ENCODE measurements at places on chromosomes 1 and 21. TPM values are rescaled to one million over a fixed set of nuclear protein-coding genes. Genes with fewer than 3 reads are reported as not detected.

Gene LHX8
- 0.13 TPM for polyA plus RNA-seq

- no peak for DNase-seq
These were observed 43.0 kb downstream of the LHX4 start for GRCh38 chr1:180273066-180273465.

GRCh38 chr1:30379684-30380624 is 343.4 kb downstream of the MATN1 start:
- DNase-seq, result peak; percentile 78

DNA sequence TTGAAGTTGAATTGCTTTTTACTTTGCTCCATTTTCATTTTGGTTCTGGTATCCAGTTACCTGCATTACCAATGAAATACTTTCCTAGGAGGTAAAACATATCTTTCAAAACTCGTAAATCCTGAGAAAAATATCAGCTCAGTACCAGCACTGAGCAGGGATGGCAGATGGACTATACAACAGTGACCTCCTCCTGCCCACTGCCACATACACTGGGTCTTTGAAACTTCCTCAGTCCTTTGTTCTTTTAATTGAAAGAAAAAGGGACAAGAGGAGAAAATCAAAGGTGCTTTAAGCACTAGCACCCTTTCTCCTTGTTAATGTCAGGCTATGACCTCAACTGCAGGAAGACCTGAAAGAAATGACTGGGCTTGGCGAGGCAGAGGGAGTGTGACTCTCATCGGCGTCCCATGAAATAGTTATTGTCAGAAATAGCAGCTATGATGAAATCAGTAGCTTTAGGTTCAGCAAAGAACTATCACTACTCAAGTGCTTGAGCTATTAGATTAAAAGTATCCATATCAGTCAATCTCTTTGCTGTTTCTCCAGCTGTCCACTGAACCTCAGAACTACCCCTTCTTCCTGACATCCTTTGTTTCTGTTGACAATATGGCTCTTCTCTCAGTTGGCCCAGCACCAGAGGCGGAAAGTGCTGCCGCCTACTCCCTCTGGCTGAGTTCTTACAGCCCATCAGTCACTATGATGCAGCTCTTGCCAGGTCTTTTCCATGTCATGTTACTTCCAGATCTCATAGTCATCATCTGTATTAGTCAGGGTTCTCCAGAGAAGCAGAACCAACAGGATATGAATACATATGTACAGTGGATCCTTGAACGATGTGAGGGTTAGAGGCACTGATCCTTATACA is 207.0 kb upstream of the MAP1LC3C start:
- no peak for DNase-seq

Gene GBP4
- 4.4 TPM for polyA plus RNA-seq

Gene CELA3B
- polyA plus RNA-seq, result not detected

DNA sequence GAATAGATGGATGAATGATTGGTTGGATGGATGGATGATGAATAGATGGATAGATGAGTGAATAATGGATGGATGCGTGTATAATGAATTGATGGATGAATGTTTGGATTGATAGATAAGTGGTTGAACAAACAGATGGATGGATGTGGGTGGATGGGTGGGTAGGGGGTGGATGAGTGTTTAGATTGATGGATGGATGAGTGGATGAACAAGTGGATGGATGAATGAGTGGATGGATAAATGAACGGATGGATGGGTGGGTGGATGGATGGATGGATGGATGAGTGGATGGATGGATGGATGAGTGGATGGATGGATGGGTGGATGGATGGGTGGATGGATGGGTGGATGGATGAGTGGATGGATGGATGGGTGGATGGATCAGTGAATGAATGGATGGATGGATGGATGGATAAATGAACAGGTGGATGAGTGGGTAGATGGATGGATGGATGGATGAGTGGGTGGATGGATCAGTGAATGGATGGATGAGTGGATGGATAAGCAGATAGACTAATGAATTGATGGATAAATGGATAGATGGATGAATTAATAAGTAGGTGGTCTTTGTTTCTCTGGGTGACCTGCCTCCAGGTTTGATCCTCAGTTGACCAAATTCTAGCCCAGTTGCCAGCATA is 64.3 kb downstream of the SPSB1 start:
- DNase-seq, result no peak

GRCh38 chr1:54385727-54386022 is 20.5 kb downstream of the SSBP3 start:
- DNase-seq, result no peak

Gene GPR52
- polyA plus RNA-seq, result not detected

Gene HCN3
- polyA plus RNA-seq, result 3.7 TPM

DNA sequence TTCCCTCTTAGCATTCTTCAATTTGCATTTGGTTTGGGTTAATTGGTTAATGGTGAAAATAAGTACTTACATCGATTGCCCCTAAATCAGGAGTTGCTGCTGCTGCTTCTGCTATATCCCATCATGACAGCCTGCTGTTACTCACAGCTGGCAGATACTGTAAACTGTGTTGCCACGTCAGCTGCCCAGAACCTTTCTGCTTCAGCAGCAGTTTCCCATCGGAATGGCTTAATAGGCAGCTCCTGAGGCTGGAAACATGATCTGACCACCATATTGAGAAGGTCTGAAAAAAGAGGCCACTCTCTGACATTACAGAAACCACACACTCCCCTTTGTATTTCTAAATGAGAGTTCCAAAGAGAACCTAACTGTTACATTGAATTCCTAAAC is 14.3 kb upstream of the SEC16B start:
- peak; percentile 91 for DNase-seq

Gene HTR6
- polyA plus RNA-seq, result not detected

GRCh38 chr1:18955441-18956192 is 859 bp downstream of the IFFO2 start:
- DNase-seq, result no peak

DNA sequence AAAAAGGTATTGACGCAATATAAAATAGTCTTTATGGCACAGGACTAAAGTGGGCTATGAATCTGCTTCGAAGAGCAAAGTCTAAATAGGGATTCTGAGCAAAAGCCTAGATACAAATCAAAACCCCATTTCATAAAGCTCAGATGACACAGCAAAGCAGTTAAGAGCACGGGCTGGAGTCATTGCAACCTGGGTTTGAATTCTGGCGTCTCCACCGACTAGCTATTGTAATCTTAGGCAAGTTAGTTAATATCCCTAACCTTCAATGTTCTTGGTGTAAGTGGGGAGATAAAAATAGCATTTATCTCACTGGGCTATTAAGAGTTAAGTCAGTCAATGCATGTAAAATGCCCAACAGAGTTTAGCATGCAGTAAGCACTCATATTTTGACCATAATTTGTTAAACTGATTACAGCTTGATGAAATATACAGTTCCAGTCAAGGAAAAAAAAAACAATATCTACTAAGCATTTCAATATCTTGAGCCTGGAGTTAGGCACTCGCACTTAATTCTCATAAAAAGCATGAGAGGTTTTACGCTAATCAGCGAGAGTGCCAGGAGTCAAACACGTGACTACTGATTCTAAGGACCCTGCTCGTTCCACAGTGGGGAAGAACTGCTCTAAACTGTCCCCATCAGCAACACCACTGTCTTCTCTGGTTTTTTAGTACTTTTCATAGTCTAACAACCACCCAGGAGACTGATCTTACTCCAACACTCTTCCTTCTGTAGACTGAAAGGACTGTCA is 75.5 kb downstream of the JAK1 start:
- no peak for DNase-seq

- no peak for DNase-seq
These were observed 149.8 kb downstream of the PTPRC start for GRCh38 chr1:198788561-198789064.

GRCh38 chr1:35220976-35221375 is 28.0 kb upstream of the SFPQ start:
- DNase-seq, result no peak

DNA sequence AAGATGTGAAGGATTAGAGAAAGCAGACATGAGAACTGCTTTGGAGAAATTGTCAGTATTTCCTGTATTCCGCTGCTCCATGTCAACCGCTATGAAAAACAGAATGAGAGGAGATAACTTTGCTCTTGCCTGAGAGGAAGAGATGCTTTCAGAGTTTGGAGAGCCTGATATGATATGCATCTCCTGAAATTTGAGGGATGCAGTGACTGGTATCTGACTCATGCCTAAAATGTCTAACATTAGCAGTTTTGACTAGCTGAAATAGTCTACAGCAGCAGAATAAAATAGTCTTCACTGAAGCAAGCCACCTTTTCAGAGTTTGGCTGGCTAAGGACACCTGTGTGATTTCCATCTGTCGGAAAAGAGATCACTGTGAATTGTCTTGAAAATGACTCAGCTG is 165.8 kb upstream of the LRRC7 start:
- no peak for DNase-seq

GRCh38 chr1:93330196-93330595 is 15.5 kb upstream of the DR1 start:
- DNase-seq, result no peak

DNA sequence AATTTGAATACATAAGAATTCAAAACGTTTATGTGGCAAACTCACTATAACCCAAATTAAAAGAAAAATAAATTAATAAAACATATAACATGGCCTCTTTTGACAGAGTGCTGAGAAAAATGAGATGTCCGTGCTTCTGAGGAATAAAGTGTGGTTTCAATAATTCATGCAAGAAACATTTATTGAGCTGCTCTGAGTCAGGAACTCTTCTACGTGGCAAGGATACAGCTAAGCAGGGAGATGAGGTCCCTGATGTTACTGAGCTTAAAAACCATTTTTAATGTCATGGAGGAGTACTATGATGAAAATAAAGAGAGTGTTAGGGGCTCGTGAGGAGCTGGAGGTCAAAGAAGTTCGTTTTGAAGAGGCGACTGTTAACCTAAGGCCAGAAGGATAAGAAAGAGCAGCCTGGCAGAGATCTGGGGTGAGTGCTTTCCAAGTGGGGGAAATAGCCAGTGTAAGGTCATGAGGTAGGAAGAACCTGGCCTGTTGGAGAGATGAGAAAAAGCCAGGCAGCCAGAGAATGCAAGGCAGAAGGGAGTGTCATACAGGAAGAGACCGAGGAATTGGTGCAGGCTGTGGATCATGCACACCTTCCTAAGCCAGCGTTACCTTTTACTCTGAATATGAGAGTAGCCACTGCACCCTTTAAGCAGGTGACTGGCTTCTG is 182.2 kb upstream of the DUSP10 start:
- no peak for DNase-seq

DNA sequence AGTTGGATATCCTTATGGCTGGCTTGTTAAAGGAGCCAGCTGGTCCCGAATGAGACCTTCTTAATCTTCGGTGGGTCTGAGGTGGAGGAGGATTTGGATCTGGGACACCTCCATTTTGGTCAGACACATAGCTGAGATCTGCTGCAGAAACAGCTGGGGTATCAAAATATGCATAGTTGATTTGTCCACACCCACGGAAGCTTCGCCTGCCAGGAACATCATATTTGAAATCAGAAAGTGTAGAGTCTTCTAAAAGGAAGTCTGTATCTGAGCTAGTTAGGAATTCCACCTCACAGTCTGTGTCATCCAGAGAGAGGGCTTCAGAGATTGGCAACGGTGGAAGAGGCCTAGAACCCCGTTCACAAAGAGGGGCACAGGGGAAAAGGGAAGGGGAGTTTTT is 12.3 kb downstream of the ERRFI1 start:
- DNase-seq, result no peak

Gene RNU1-2
- polyA plus RNA-seq, result not detected

Gene VHLL
- not detected for polyA plus RNA-seq

- no peak for DNase-seq
These were observed 134.4 kb upstream of the SMYD2 start for GRCh38 chr1:214146523-214146922.

DNA sequence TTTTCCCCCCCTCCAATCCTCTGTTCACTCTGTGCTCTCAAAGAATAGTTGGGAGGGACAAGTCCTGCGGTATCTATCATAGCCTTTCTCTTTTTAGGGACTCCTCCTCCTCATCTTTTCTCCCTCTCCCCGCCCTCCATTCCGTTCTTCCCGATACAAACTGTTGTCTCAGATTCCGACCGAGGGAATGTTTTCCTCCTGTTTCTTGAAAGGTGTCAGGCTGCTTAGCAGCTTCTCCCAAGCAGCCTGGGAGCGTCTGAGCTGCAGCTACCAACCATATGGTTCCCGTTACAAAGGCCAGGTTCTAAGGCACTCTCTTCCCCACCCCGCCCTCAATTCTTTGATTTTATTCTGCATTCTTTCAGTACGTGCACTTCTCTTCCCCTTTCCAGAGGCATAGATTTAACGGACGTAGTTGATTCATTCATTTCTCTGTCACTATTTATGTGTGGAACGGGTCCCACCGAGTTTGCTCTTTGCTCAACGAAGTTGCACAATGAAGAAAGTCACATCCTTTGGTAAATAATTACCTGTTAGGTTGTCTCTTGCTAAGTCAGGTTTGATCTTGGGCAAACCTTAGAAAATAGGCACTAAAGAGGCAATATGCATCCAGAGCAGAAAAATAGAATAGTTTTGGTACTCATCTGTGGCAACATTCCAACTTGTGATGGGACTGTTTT is 2.8 kb downstream of the ADGRL2 start:
- DNase-seq, result peak; percentile 68

Gene SPATC1L
- not detected for polyA plus RNA-seq

Gene IL10
- polyA plus RNA-seq, result 0.49 TPM

Gene PLEKHN1
- not detected for polyA plus RNA-seq

- DNase-seq, result no peak
These were observed 36.2 kb upstream of the LYST start for GRCh38 chr1:235902677-235903542.

Gene KPNA6
- 23.1 TPM for polyA plus RNA-seq

DNA sequence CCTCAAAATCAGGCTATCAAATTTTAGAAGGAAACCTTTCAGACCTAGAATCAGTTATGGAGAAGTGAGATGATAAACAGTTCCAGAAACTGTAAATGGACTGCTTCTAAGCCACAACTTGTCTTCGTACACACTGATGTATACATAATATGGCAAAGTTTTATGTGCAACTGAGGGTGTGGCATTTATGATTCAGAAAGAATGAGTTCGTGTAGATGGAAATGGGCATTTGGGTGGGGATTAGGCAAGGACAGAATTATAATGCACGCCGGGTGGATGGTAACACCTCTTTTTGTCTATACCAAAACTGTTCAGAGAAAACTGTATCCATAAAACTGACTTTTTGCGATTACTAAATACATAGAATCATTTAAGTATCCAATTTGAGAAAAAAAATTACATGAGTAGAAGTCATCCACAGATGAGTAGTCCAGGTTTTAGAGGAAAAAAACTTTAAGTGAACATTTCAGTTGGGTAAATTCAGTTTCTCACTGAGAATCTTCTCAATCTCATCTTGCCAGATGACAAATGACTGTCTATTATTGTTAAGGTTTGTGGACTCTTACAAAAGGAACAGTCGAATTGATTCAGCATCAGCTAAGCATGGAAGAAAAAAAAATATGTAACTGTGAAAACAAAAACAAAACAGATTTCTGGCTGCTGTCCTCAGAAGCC is 22.5 kb downstream of the ERRFI1 start:
- no peak for DNase-seq

- DNase-seq, result no peak
These were observed 36.2 kb upstream of the C1QA start for GRCh38 chr1:22600071-22600816.

DNA sequence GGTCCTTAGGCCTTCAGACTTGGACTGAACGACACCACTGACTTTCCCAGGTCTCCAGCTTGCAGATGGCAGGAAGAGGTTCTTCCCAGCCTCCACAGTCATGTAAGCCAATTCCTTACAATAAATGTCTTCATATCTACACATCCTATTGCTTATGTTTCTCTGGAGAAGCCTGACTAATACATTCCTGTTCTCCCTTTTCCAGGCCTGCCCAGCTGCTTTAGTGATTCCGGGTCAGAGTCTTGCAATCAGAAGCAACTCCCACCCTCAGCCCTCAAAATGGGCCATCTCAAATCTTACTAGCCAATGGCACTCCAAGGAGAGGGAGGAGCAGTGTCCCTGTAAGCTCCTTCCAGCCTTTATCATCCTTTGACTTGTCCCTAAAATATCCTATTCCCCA is 16.4 kb upstream of the CPT2 start:
- no peak for DNase-seq

Gene VAV3
- polyA plus RNA-seq, result 10.8 TPM

Data from muscle of arm (tissue), 14 donors.